HFFc6 (cell line): ENCODE measurements at places on chromosomes 12 and 14. TPM values are rescaled to one million over a fixed set of nuclear protein-coding genes. Genes with fewer than 3 reads are reported as not detected.

Gene SMOC1
- total RNA-seq: 0.05 TPM in 1 of 3 replicates, not detected in the others

DNA sequence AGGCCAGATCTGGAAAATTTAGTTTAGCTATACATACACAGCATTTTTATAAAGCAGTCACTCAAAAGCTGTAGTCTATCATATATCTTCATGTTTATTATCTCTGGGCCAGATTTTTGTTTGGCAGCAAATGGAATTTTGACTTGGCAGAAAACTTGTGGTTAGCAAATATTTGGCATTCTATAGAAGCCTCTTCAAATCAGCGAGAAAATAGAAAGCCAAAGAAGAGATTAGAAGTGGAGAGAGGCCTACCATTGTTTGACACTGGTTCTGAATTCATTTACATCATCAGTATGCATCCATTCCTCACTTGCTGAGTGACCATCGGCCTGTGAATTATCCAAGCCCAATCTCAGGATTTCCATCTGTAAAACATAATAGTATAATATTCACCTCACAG lies 1077.6 kb downstream of the GALC start:
- no peaks in the 10 kb centered on the region; the same call in 1 of the 2 replicates for H3K27me3 ChIP-seq
- H3K4me3 ChIP-seq: no peak overlapping the region
- H3K36me3 ChIP-seq: no peaks in the 10 kb centered on the region
- 0 out of 2 replicates have a peak, but pooled peaks cover 5% of the 10 kb centered on the region for H3K4me1 ChIP-seq

Gene PLEKHH1
- total RNA-seq: 0.24 to 0.50 TPM (median 0.26 TPM) in 3 replicates

- no peak for DNase-seq
- no peaks in the 10 kb centered on the region for H3K27me3 ChIP-seq
- no peak overlapping the region for H3K27ac ChIP-seq
Measured at GRCh38 chr12:65192963-65193516, 23.7 kb downstream of the LEMD3 start.

GRCh38 chr12:101001669-101002068 lies 207.1 kb downstream of the ANO4 start:
- no peak overlapping the region for H3K27ac ChIP-seq
- no peaks in the 10 kb centered on the region for H3K4me1 ChIP-seq
- no peaks in the 10 kb centered on the region; the same call in 1 of the 2 replicates for H3K36me3 ChIP-seq
- H3K27me3 ChIP-seq: no peaks in the 10 kb centered on the region
- no peak overlapping the region for H3K4me3 ChIP-seq
- DNase-seq: no peak

DNA sequence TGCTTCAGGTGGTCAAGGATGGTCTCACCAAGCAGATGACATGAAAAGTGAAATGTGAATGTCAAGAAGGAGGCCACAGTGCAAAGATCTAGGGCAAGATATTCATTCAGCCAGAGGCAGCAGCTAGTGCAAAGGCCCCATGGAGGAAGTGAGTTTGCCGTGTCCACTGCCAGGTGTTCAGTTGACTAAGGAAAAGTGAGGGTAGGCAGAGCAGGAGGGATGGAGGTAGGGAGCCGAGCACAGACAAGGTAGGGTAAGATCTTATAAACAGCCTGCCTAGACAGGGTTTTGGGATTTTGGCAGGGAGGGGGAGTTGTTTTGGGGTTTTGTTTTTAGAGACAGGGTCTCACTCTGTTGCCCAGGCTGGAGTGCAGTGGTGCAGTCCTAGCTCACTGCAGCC lies 11.9 kb downstream of the PPP2R5C start:
- H3K4me1 ChIP-seq: peaks cover 7% of the 10 kb centered on the region
- DNase-seq: no peak
- no peak overlapping the region for H3K27ac ChIP-seq
- H3K4me3 ChIP-seq: no peak overlapping the region
- no peaks in the 10 kb centered on the region for H3K36me3 ChIP-seq

- peaks cover 7% of the 10 kb centered on the region for H3K36me3 ChIP-seq
- H3K4me1 ChIP-seq: no peaks in the 10 kb centered on the region
- no peak for DNase-seq
Measured at GRCh38 chr14:74203639-74204038, 35.6 kb upstream of the VSX2 start.

- no peaks in the 10 kb centered on the region for H3K4me1 ChIP-seq
- H3K4me3 ChIP-seq: no peak overlapping the region
- peaks cover 1% of the 10 kb centered on the region for H3K27me3 ChIP-seq
- DNase-seq: no peak
- no peak overlapping the region for H3K27ac ChIP-seq
Measured at GRCh38 chr14:69963966-69964365, 84.8 kb downstream of the SMOC1 start.

Gene PTPRR
- 0.41 to 1.5 TPM (median 0.77 TPM) in 3 replicates for total RNA-seq
